ENCODE measurements at places on chromosomes 7 and 10.

DNA sequence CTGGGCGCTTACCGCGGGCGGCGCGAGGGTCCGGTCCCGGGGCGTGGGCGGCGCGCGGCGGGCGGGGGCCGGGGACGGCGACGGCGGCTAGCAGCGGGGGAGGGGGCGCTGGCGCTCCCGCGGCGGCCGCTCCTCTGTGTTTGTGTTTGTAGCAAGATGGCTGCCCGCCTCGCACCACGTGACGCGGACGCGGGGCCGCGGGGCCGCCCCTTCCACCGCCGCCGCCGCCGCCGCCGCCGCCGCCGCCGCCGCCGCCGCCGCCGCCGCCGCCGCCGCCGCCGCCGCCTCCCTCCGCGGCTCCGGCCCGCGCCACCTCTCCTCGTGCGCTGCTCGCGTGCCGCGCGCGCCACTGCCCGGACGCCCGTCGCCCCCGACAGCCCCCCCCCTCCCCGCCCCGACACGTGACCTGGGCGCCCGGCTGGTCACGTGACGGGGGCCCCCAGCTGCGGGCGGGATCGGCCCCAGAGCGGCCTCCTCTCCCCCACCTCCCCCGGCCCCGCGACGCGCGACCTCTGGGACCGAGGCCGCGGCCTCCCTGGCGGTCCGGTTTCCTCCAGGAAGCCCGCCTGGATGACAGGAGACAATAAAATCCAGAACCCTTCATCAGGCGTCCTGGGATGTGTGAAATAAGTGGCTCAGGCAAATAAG is at the start of gene GIGYF1:
Gene GIGYF1, minus strand, starts transcription at position 153 of the 648 bp plus-strand sequence. CDS start 6,012 bp downstream, outside the sequence.
- DNase-seq, result peak; percentile 42

DNA sequence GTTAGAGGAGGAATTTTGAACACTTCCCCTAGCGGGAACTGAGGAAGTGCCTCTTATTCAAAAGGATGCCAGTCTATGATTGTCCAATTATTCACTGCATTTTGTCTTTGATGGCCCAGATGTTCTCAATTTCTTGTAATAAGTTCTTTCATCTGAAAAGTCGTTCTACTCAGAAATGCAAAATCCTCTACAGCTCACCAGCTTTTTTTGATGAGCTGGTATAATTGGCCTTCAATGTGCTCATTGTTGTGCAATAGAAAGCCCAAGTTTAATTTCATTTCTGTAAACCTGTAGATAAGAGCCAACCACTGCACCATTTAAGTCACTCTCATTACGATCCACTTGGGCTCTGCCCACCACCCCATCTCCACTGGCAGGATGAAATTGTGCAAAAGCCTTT is 978.7 kb upstream of the AUTS2 start:
- no peak for DNase-seq

DNA sequence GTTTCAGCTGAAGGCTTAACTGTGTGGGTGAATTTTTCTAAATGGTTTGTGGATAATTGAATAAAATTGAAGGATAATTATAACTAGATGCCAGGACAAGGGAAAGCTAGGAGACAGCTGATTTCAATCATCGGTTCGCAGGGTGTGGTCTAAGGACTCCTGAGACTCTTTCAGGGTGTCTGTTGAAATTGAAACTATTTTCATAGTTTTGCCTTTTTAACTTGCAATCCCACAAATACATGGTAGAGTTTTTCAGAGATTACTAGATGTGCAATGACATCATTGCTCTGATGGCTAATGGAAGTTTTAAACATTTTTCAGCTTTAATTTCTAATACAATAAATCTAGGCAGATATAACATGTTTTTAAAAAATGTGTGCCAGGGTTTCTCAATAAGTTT is 18.5 kb downstream of the TRUB1 start:
- DNase-seq, result no peak

- no peak for DNase-seq
Observed at GRCh38 chr10:115861864-115862263, 411.1 kb downstream of the GFRA1 start.

GRCh38 chr7:152414779-152415178 is 21.0 kb downstream of the KMT2C start:
- no peak for DNase-seq

DNA sequence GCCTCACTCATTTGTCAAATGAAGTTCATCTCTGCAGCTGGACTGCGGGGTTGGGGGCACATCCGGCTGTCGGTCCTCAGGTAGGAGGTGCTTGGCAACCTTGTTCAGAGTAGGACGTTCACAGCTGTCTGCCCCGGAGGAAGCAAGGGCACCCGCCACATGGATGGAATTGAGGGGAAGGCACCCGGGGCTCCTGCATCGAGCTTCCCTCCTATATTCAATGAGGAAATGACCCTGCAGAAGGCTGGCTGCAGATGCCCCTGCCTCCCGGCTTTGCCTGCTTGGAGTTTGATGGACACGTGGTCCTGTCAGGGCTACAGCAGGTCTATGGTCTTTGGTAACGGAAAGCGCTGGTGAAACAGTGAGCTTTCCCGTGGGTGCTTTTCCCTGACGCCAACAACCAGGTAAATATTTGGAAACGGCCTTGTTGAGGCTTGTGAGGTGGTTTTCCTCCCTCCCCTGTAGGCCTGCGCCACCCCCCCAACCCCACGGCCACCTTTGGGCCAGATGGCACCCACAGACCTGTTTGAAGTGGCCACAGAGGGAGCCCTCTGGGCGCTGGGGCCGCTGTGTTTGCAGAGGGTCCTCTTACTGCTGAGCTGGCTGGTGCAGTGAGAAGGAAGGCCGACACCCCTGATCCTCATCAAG is 32.9 kb downstream of the HTRA1 start:
- no peak for DNase-seq

DNA sequence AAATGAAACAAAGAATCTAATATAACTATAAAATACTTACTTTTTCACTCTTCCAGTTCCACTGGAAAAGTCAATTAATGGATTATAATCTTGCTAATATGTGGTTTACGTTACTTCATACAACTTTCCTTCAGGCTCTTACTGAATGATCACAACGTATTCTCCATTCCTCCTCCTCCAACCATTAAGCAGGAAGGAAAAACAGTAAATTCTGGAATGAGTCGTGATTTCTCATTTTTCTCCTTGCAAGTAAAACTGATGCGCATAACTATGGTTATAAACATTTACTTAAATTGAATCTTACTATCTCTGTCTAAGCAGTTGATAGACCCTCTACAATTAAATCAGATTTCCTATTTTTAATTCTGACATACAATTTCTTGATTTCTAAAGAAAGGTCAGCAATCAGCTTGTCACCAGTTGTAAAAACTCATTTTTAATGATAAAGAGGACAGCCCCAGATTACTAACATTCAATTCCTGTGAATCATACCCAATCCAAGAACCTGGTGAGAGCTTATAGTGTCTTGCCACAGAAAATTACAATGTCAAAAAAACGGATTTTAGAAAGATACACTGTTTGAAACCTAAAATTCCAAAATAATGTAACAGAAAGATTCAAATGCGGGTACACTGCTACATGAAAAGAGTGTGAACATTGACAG is 64.3 kb downstream of the EZH2 start:
- DNase-seq, result no peak

DNA sequence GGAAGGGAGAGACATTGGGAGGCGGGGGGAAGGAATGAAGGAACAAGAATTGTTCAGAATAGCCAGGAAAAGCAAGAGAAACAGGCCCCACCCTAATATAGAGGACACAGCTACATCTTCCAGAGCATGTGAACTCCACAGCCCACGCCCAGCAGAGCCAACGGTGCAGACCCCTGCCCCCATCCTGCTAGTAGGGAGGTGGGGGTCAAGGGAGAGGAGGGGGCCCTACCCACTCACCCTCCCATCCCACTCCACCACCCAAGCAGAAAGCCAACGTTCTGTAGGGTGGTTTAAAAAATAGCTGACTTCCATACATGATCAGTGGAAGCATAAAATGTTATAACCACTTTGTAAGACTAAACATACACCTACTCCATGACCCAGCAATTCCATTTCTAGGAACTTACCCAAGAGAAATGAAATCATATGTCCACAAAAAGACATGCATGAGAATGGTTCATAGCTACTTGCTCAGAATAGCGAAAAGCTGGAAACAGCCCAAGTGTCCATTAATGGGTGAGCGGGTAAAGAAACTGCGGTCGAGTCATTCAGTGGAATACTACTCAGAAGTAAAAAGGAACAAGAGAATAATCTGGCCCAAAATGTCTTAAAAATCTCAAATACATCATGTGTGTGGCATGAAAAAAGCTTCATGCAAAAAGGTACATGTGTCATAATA is 31.8 kb downstream of the CTBP2 start:
- DNase-seq, result no peak

DNA sequence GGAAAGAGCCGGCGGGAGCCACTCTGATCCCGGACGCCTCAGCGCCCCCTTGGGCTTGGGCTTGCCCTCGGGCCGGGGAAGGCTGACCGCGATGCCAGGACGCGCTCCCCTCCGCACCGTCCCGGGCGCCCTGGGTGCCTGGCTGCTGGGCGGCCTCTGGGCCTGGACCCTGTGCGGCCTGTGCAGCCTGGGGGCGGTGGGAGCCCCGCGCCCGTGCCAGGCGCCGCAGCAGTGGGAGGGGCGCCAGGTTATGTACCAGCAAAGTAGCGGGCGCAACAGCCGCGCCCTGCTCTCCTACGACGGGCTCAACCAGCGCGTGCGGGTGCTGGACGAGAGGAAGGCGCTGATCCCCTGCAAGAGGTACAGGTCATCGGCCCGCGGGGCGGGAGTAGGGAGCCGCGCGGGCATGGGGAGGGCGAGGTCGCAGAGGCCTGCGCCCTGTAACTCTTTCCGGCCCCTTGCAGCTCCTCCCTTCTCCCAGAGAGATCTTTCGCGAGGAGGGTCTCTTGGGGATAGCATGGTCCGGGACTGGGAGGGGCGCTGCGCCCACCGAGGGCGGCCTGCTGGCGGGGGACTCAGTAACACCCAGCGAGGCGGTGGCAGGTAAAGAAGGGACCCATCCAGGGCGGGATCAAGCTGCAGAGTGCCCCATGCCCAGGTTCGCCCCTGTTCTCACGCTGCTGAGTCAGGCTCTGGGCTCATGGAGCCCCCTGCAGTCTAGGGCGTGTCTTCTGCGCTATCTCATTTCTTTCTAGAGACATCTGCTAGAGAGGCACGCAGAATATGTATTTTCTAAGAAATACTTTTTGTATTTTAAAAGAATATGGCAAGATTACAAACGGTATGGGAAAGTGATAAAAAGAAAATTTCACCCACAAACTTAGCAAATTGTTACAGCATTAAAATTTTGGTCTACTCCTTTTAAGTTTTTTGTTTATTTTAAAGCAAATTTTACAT is 687 bp downstream of the EPDR1 start:
- DNase-seq, result no peak

DNA sequence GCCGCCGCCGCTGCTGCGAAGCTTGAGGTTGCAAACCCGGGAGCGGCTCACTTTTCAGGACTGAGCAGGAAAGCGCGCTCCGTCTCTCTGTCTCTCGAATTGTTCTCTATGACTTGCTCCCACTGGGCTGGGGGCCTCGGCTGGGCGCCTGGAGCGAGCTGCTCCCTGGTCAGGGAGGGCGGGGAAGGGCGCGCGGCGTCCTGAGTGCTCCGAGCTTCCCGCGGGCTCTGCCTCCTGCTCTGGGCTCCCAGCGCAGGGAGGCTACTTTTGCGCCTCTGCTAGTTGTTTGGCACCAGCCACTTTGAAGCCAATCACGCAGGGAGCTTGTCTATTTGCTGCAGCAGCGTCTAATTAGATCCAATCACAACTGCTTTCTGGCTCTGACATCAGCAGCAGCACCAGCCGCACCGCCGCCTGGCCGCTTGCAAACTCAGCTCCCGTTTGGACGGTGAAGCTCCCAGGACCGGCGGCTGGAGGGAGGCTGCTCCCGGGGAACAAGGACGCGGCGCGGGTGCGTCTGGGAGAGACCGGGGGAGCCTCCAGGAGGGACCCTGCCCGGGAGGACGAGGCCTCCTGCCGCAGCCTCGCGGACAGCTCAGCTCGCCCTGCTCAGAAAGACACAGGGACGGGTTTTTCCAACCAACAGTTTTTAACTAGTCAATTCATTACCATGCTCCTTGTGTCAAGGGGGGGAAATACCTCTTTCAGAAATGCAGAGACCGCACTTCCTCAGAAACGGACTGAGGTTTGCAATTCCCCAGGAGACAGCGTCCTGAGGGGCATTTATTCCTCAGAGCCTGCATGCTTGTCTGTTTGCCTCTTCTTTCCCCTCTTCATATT is at the start of gene ADARB2:
Gene ADARB2, minus strand, starts transcription at position 304 of the 840 bp plus-strand sequence.
- no peak for DNase-seq

GRCh38 chr7:50397320-50397970 is 52.7 kb downstream of the FIGNL1 start:
- DNase-seq, result no peak

DNA sequence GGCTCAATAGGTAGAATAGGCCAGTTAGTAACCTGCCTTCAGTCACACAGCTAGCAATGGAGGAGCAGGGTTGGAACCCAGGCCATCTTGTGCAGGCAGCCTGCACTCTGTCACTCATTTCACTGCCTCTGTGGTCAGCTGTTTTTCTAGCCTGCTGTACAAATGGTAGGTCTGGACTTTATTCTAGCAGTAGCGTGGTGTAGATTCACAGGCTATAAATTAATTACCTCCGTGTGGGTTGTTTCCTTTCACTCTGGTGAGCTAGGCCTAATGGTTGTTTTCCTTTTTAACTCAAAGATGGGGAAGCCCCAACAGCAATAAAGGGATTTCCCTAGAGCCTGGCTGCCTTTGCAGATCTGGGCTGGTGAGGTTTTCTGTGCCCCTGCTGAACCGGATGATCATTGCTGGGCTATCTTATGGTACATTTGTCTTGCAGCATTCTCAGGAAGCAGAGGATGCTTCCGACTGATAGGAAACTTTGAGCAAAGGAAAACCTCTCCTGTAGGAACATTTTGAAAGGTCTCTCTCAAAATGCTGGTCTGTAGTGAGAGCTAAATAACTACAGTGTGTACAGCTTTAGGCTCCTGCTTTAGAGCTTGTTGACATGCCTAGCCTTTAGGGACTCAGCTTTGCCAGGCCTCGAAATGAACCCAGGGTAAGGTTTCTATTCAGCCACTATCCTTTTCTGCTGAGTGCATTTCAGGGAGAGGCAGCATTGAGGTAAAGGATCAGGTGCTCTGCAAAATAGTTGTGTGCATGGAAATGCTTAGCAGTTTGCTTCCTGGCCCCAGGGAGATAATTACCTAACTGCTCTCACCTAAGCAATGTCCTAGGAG is 157.4 kb downstream of the ST7 start:
- no peak for DNase-seq

- no peak for DNase-seq
Observed at GRCh38 chr7:147245274-147245673, 1128.7 kb downstream of the CNTNAP2 start.

GRCh38 chr10:89543841-89544240 is 8.4 kb upstream of the SLC16A12 start:
- DNase-seq, result no peak

GRCh38 chr7:16524332-16524731 is 2.3 kb upstream of the LRRC72 start:
- no peak for DNase-seq

GRCh38 chr10:61284222-61284890 is 168.8 kb downstream of the TMEM26 start:
- DNase-seq, result no peak

DNA sequence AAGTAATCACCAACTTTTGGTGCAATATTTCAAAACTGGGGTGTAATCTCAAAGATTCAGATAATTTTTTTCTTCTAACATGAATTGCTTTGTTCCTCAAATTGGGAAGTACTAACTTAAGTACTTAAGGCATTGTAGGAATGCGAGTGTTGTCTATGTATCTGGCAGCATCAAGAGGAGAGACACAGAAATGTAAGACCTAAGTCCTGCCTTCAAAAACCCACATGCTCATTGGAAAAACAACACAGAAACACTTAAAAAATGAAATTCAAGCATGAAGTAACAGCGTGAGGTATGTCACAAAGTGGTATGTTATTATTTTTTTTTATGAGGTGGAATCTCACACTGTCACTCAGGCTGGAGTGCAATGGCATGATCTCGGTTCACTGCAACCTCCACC is 288.5 kb downstream of the ZEB1 start:
- no peak for DNase-seq

Data from stimulated activated CD8-positive, alpha-beta memory T cell treated with anti-CD3 and anti-CD28 coated beads, Interleukin-7, amount 100 ng/mL, for 1 hour (primary cell).